ENCODE measurements at places on chromosomes 3 and 15.

DNA sequence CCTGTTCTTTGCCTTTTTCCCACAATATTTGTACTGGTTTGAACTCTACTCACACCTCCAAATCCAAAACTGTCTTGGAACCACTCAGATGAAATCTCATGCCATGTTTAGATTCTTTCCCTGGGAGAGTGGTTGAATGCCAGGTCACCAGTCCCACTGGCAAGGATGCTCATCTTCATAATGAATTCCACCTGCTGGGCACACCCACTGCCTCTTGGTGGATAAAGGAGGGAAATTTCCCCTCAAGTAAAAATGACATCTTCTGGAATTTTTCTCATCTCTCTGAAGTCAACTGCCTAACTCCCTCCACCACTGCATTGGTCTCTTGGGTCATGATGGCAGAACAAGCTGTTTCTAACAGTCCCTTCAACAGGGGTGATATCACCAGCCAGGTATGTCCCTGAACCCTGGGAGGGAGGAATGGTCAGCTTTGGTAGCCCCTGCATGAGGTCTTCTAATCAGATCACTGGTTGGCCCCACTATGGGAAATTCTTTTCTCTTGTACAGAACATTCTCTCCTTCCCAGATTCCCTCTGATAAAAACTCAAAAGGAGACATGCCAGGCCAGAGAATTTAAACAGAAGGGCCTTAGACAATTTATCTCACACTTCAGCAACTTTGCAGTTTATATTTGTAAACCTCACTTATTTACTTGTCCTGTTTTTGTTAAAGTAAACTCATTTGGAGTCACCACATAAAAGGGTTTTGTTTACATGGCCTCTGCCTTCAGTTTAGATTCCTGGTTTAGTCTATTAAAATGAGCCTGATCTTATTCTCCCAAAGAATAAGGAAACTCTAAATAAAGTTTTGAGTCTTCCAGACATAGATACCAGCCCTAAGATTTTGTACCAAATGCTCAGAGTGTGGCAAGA lies 143.4 kb downstream of the WNT5A start:
- DNase-seq: no peak

- no peak for DNase-seq
These were observed 116.0 kb upstream of the CBLB start for GRCh38 chr3:105984837-105985236.

DNA sequence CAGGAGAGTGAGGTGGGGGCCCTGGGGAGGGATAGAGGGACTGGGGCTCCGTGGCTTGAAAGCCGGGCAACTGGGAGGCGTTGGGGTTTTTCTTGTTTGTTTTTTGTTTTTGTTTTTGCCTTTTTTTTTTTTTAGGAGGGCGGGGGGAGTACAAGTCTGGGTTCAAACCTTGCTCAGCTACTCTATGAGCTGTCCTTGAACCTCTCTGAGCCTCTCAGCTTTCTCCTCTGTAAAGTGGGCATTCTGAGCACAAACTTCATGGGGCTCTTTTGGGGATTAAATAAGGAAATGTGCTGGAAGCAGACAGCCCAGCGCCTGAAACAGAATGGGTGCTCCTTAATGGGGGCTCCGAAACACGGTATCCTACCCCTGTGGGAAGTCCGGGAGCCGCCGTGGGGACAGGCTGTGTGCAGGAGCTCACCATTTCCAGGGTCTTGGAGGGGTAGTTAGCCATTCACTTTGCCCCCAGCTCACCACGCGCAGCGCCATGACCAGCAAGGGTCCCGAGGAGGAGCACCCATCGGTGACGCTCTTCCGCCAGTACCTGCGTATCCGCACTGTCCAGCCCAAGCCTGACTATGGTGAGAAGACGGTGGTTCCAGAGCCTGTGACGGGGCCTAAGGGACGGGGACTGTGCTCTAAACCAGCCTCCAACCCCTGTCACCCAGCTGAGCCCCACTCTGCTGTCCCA lies 388 bp downstream of the ACY1 start:
- no peak for DNase-seq

DNA sequence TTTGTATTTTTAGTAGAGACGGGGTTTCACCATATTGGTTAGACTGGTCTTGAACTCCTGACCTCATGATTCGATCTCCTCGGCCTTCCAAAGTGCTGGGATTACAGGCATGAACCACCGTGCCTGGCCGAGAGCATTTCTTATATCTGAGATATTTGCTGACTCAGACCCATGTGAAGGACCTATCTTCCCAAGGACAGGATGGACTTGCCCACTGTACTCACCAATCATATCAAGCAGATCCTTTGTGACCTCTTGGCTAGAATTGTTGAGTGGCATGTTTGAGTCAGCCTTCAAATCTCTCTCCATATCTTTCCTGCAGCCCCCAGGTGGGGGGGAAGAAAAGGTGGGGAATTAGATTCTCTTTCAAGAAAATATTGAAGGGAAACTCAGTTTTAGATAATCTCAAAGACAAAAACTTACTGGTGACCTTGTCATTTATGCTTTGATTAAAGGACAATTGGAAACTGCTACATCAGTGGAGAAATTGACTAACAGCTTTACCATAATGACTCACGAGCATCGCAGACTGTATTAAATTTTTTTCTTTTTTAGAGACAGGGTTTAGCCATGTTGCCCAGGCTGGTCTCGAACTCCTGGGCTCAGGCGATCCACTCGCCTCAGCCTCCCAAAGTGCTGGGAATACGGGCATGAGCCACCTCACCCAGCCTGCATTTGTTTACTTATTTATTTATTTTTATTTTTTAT lies 3.1 kb downstream of the C3orf62 start:
- no peak for DNase-seq

DNA sequence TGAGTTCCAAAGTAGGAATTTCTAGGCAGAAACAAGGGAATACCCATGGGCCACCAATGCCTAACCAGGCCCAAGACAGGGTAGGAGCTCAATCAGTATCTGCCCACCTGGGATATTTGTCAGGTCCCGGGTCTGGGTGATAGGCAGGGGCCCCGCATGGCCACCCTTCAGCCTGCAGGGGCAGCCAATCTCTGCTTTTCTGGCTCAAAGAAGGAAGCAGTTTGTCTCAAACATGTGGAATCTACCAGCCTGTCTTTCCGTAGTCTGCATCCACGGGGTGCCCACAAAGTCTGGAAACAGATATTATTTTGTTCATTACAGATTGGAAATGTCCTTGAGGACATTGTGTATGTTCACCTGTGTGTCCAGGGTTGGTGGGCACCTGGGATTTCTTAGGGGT lies 56.2 kb downstream of the CEMIP start:
- no peak for DNase-seq

- DNase-seq: no peak
These were observed 48.9 kb upstream of the ZDHHC23 start for GRCh38 chr3:113898892-113899291.

GRCh38 chr15:25501828-25502446 lies 63.1 kb upstream of the UBE3A start:
- DNase-seq: no peak

GRCh38 chr3:114850898-114851297 lies 296.2 kb downstream of the ZBTB20 start:
- DNase-seq: no peak

DNA sequence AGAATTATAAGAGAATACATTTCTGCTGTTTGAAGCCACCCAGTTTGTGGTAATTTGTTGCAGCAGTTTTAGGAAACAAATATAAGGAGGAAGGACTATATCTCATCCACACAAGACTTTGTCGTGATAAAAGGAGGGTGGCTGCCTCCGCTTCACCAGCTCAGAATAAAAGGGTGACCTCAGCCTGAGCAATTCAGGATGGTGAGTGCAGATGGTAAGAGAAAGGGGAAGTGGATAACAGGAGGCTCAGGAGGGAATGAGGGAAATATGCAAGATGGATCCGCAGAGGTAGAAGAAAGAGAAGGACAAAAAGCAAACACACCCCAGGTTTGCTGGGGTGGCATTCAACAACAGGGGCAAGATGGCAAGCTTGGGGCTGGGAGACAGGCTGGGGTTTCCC lies 108.1 kb upstream of the TNFAIP8L3 start:
- DNase-seq: no peak

DNA sequence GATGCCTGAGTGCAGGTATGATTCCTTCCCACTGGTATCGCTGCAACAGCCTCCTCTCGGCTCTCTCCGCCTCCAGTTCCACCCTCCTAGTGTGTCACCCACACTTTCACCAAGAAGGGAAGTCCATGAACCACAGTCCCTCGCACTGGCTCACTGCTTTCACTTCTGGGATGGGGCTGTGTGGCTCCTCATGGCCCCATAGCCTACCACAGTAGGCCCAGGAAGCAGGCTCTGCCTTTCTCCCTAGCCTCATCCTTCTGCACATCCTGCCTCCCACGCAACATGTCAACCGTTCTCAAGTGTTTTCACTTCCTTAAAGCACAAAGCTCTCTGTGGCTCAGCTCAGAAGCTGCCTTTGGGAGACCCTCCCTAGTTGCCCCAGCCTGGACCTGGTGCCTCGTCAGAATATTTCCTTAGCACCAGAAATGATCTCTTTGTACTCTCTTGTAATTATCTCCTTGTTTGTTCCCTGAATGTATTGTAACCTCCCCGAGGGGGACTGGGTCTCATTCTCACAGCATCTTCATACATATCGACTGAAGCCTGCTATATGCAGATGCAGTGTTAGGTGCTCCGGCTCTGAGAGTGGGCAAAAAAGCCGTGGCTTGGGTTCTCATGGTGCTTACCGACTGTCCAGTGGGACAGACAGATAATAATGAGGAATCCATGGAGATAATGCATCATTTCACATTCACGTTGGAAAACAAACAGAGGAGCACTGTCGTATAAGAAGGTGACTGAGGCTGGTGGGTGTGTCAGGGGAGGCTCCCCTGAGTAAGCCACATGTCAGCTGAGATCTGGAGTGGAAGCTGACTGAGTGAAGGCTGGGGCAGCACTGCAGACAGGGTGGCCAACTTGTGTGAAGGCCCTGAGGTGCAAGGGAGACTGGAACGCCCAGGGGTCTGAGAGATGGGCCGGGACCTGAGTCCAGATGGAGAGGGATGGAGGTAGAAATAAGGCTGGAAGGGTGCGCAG lies 107.1 kb downstream of the DGKG start:
- DNase-seq: no peak

DNA sequence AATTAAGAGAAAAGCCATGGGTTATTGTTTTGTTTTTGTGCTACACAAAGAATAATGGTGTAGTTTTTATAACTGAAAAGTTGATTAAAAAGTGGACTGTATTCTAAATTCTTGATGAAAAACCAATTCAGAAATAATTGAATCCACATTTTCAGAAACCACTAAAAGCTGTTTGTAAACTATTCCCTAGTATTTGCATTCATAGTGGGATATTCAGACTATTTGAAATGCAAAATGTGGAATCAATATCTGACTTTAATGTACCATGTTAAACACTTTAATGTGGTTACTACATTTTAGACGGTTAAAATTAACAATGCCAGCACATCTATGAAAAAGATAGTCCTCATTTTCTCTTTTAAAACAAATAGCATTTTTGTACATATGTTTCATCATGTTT lies 104.6 kb downstream of the ZIC4 start:
- no peak for DNase-seq

DNA sequence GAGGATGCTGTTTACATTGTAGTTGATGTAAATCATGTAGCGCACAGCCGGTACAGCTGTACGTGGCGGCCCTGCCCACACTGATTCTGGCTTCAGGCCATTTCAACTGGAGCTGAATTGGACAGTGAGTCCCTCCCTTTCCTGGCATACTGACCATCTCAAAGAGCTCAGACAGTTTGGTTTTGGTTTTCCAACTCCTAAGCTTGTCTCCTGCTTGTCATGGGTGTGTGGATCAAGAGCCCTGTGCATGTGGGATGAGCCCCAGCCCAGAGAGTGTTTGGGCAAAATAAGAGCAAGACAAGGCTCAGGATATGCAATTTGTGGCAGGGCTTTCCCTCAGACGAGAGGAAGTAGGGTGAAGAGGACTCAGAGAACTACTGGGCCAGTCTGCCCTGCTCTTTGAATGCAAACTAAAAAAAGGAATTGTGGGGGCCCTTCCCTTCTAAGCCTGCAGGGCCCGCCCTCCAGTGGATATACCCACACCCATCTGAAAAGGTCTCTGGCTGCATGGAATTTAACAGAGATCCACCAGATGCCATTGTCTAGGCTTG lies 13.3 kb downstream of the ITGA11 start:
- DNase-seq: no peak

DNA sequence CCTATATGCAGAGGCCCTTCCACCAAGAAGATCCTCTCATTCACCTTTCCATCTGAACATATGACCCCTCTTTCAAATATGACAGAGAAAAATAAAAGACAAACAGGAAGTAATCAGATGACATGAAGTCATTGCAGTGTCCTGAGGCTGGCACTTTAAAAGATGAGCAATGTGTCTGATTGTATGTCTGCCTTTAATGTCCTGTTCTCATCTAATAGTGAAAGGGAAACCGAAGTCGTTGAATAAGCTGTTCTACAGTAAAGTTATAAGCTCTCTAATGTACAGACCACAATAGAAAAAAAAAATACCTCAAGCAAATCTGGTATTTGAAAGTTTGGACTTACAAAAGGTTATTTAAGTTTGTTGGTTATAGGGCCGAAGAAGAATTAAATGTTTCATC lies 243.0 kb downstream of the CLSTN2 start:
- DNase-seq: no peak

DNA sequence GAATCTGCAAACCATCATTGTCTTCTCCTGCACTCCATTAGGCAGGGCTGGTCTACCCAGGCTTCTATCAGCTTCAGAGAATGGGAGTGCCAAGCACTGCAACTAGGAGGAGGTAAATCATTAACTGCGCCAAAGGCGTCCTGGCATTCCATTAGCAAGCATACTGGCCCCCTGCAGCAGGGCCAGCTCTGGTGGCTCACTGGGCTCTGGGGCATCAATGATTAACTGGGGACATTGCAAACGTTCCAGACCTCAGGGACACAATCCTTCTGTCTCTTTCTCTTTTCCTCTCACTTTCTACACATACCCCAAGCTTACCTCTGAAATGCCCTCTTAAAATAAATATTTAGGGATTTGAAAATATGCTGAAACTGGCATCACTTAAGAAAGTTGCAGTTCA lies 129.0 kb downstream of the MYLK start:
- no peak for DNase-seq

DNA sequence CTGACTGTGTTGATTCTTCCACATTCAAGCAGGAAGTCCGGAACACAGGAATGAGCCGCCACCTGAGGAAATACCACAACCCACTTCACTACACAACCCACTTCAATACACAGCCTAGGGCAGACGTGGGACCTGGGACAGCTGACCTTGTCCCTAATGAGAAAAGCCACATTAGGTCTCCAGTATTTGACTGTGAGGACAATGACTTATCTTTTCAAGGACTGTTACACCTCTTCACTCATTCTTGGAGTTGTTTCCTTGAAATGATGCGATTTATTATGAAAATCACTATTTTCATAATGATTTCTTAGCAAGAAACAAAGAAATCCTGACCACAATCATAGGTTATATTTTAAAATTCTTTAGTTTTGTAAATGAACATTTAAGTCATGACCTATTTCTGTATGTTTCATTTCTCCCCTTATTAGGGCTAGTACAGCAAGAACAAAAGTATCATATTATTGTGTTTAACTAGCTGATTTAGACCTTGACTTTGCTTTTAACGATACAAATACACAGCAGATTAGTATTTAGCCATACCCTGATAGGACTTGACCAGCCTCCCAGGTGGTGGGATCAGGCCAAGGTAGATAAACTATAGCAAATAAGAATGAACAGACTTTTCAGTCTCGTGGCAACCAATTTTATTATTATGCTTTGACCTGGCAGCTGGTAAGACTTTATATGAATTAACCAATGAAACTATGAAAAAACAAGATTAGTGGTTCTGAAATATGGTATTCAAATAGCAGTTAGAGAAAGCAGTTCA lies 6.0 kb downstream of the RAB27A start:
- DNase-seq: no peak

GRCh38 chr3:95923496-95924210 lies 890.7 kb upstream of the EPHA6 start:
- no peak for DNase-seq

- no peak for DNase-seq
These were observed 215.7 kb downstream of the STT3B start for GRCh38 chr3:31748281-31748932.

Data from stimulated activated CD4-positive, alpha-beta T cell treated with anti-CD3 and anti-CD28 coated beads, Interleukin-15, amount 100 ng/mL, for 1 hour (primary cell).